ENCODE measurements at places on chromosomes 5 and 9. TPM values are rescaled to one million over a fixed set of nuclear protein-coding genes. Genes with fewer than 3 reads are reported as not detected.

- no peak for DNase-seq
- H3K27me3 ChIP-seq: no peaks in the 10 kb centered on the region
- H3K36me3 ChIP-seq: no peaks in the 10 kb centered on the region
- no peak overlapping the region for H3K27ac ChIP-seq
- no peaks in the 10 kb centered on the region for H3K4me1 ChIP-seq
Observed at GRCh38 chr9:115109486-115109885, 8.5 kb downstream of the TNC start.

GRCh38 chr5:157245886-157246285, 20.0 kb upstream of the CYFIP2 start:
- no peaks in the 10 kb centered on the region for H3K27me3 ChIP-seq
- DNase-seq: no peak
- no peaks in the 10 kb centered on the region for H3K4me1 ChIP-seq
- H3K36me3 ChIP-seq: no peaks in the 10 kb centered on the region
- H3K4me3 ChIP-seq: no peak overlapping the region

DNA sequence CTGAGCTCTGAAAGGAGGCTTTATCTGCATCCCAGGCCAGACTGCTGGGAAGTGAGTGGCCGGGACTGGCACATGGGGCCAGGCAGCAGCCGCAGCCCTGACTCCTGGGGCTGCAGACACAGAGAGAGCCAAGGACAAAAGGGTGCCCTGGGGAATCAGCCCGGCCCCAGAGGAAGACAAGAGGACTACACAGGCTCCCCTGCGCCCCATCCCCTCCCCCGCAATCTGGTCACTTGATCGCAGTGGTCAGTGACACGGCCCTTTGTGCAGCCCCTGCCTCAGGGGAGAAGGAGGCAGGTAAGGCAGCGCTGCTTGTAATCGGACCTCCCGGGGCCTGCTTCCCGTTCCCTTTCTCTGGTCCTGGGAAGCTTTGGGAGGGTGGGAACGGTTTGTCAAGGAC, 55.5 kb upstream of the FUBP3 start:
- no peaks in the 10 kb centered on the region for H3K36me3 ChIP-seq
- no peak overlapping the region for H3K4me3 ChIP-seq
- no peak overlapping the region for H3K27ac ChIP-seq
- H3K4me1 ChIP-seq: no peaks in the 10 kb centered on the region
- DNase-seq: no peak
- H3K27me3 ChIP-seq: no peaks in the 10 kb centered on the region

- H3K27ac ChIP-seq: no peak overlapping the region
- H3K4me3 ChIP-seq: no peak overlapping the region
- no peaks in the 10 kb centered on the region for H3K27me3 ChIP-seq
- peaks cover 3% of the 10 kb centered on the region for H3K36me3 ChIP-seq
Observed at GRCh38 chr5:77492653-77493000, 511 bp upstream of the WDR41 start.

GRCh38 chr5:40499007-40499406, 180.7 kb upstream of the PTGER4 start:
- DNase-seq: no peak
- H3K4me1 ChIP-seq: no peaks in the 10 kb centered on the region
- H3K36me3 ChIP-seq: no peaks in the 10 kb centered on the region
- no peaks in the 10 kb centered on the region for H3K27me3 ChIP-seq
- no peak overlapping the region for H3K4me3 ChIP-seq

DNA sequence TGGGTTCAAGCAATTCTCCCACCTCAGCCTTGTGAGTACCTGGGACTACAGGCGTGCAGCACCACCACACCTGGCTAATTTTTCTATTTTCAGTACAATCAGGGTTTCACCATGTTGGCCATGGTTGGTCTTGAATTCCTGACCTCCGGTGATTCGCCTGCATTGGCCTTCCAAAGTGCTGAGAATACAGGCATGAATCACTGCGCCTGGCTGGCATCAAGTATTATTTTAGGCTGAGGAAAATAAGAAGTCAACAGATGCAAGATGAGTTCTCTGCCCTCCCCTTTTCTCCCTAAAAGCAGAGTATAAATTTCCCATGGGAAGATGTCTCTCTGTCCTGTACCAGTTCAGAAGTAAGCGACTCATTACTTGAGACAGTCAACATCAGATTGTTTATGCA, 71.5 kb downstream of the ELAVL2 start:
- no peaks in the 10 kb centered on the region for H3K36me3 ChIP-seq
- H3K27ac ChIP-seq: no peak overlapping the region
- H3K4me3 ChIP-seq: no peak overlapping the region
- no peak for DNase-seq

DNA sequence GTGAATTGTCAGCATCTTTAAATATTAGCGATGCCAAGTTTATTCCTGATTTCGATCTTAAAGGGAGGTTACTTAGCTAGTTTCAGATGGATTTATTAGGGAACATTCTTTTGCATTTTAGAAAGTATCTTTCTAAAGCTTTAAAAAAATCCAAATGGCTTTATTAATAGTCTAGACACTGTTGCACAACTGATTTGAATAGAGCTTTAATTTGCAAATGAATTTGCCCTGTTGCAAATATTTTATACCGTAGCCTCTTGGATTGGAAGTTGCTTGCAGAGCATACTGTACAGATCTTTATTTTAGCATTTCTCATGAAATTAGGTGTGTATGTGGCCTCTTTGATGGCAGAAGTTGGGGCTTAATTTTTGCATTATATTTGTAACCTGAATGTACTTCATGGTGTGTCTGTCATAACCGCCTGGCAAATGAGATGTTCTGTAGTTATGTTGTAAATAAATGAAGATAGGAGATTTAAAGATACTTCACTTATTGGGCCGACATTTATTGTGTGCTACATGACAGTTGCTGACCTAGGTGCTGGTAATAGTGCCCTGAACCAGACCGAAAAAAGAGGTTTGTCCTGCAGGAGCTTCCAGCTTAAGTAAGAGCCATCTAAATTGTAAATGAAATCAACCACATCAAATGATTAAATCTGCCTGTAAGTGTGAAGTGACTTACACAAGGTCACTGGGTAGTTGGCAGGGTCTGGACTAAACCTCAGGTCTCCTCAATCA, 1.8 kb downstream of the TCERG1 start:
- no peak overlapping the region for H3K4me3 ChIP-seq
- no peak for DNase-seq
- H3K27ac ChIP-seq: no peak overlapping the region
- H3K4me1 ChIP-seq: peaks cover 4% of the 10 kb centered on the region

DNA sequence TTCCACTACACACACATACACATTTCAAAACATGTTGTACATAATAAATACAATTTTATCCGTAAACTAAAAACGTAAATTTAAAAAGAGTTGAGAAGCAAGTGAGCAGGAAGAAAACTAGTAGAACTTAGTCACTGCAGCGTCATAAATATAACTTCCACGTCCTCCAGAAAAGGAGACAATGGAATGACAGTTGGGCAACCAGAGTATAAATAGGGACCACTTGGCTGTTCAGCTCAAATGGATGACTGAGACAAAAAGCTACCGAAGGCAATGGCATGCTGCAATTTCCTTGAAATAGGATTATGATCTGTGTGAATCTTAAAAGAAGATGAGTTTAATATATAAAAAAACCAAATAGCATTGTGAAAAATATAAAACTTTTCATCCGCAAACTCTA, 438.5 kb upstream of the RGMB start:
- no peaks in the 10 kb centered on the region for H3K27me3 ChIP-seq
- no peak overlapping the region for H3K4me3 ChIP-seq
- no peaks in the 10 kb centered on the region for H3K4me1 ChIP-seq
- H3K27ac ChIP-seq: no peak overlapping the region
- no peaks in the 10 kb centered on the region for H3K36me3 ChIP-seq

The ZNF454 gene
- total RNA-seq: 2.2 TPM

The SLC22A4 gene
- total RNA-seq: 4.6 TPM

The BARHL1 gene
- not detected for total RNA-seq

The CYLC2 gene
- not detected for total RNA-seq

The SIT1 gene
- 1.3 TPM for total RNA-seq
